ENCODE measurements at places on chromosomes 11 and 22.

- DNase-seq, result no peak
Measured at GRCh38 chr11:72244060-72244360, at the start of gene PHOX2A. TSS of gene PHOX2A (minus strand) at chr11:72244176. CDS start at chr11:72244004, 172 bp downstream.

DNA sequence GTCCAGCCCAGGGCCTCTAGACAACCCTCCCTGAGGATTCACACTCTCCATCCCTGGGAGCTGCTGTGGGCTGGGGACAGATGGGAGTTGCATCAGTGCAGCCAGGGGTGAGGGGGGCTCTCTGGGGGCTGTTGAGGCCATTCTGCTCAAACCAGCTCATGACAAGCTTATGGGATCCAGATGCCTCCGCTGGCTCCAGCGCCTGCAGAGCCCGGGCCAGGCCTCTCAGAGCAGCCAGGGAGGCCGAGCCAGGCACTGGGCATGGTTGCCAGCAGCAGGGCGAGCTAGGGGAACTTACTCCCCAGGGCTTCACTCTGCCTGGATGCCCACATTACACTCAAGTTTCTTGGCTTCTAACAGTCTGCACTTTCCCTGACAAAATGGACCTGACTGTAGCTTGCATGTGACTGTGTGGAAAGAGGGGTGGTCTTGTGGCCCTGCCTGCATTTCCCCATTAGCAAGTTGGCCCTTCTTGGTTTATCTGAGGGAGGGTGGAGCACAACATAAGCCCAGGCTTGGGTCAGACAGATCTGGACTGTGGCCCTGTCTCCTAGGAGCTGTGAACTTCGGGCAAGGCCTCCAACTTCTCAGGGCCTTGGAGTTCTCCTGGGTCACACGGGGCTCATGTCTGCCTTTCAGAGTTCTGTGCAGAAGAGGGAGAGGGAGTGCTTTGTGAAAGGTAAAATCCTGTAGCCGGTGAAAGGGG is 34.5 kb upstream of the CYB5R3 start:
- no peak for DNase-seq

DNA sequence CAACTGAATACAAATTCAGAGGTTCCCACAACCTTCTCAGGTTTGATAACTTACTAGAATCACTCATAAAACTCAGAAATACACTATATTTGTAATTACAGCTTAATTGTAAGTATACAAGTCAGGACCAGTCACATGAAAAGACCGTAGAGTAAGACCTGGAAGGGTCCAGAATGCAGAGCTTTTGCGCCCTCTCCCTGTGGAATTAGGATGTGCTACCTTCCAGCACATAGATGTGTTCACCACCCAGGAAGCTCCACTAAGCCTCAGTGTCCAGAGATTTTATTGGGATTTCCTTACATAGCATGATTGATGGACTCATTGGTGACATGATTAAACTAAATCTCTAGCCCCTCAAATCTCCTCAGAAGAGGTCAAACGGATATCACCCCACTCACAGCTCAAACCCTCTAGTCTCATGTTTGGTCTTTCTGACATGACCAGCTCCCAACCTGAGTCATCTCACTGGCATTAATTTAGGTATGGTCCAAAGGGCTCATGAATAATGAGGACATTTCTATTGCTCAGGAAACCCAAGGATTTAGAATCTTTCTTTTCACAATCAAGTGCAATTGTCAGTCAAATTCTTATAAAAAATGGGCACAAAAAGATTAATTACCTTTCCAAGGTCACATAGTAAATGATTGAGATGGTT is 77.2 kb upstream of the UBASH3B start:
- no peak for DNase-seq

GRCh38 chr11:105700271-105700670 is 90.4 kb downstream of the GRIA4 start:
- DNase-seq, result no peak

GRCh38 chr11:33893711-33894397 is 2.0 kb upstream of the LMO2 start:
- DNase-seq, result peak; percentile 66

- DNase-seq, result no peak
Measured at GRCh38 chr22:18065256-18065655, 12.5 kb upstream of the PEX26 start.
